ENCODE measurements at places on chromosomes 4 and X. TPM values are rescaled to one million over a fixed set of nuclear protein-coding genes. Genes with fewer than 3 reads are reported as not detected.

Gene AFF2
- total RNA-seq, result 15.4 TPM

Gene NAP1L2
- total RNA-seq, result 7.2 TPM

DNA sequence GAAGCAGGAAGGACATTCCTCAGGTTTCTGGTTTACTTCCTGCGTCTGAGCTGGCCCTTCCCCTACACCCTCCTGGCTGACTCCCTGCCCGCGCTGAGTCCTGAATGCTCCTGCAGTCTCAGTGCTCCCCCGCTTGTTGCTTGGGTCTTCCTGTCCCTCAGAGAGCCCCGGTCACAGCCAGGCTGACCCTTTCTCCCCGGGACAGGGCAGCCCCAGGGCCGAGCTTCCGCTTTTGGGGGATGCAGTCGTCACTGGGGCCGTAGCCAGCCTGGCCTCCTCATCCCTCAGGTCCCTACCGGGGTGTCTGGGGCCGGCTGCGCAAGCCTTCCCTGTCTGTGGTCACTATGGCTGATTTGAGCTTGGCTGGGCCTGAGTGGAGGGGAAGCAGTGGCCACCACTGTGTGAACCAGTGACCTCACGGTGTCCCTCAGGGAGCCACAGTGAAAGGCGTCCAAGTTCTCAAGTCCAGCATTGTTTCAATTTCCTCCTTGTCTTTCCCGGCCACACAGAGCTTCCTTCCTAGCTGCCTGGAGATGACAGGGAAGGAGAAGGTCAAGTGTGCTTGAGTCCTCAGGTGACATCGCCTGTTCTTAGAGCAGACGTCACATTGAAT lies 34.1 kb upstream of the ASMTL start:
- no peak for DNase-seq

GRCh38 chr4:37687194-37687562 lies 1.0 kb upstream of the RELL1 start:
- no peak for DNase-seq

- no peak for DNase-seq
Observed at GRCh38 chrX:17078031-17078720, 131.7 kb downstream of the REPS2 start.

DNA sequence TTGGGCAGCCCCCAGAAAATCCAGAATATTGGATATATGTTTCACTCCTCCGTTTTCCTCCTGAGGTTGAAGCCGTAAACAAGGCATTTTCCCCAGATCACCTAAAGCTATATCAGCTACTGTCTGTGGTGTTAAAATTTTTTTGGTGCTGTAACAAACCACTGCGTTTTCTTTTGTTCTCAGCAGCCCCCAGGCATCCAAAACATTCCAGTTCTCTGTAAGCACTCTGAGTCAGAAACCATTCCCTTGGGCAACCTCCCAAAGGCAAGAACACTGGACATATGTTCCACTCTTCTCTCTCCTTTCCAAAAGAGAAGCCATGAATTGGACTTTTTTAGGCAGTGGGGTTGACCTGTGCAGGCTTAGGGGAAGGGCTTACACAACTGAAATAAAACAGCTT lies 310.9 kb downstream of the MID1IP1 start:
- no peak for DNase-seq
